SK-MEL-5 (cell line): ENCODE measurements at places on chromosomes 12 and 14.

- no peak for DNase-seq
These were observed 496.4 kb downstream of the FOXG1 start for GRCh38 chr14:29262979-29263378.

- DNase-seq, result no peak
These were observed 13.6 kb downstream of the MDM2 start for GRCh38 chr12:68821357-68822188.

DNA sequence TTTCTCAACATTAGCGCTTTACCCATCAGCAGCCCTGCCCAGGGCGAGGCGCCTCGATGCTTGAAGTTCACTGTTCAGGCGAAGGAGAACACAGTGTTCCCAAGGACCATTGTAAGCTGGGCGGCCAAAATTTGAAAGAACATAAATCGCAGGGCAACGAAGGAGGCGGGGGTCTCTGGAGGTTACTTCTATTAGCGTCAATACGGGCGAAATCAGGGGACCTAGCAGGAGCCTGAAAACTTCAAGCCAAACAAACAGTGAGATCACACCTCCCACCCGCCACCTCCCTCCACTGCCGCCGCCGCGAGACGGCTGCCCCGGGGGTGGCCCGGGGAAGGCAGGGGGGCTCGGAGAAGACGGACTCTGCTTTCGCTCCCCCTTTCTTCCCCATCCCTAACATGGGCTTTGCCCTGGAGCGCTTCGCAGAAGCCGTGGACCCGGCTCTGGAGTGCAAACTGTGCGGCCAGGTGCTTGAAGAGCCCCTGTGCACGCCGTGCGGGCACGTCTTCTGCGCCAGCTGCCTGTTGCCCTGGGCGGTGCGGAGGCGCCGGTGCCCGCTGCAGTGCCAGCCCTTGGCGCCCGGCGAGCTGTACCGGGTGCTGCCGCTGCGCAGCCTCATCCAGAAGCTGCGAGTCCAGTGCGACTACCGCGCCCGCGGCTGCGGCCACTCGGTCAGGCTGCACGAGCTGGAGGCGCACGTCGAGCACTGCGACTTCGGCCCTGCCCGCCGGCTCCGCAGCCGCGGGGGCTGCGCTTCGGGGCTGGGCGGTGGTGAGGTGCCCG, at the start of gene PDZRN4:
Gene PDZRN4, plus strand, starts transcription at position 263 of the 783 bp plus-strand sequence.
- no peak for DNase-seq

DNA sequence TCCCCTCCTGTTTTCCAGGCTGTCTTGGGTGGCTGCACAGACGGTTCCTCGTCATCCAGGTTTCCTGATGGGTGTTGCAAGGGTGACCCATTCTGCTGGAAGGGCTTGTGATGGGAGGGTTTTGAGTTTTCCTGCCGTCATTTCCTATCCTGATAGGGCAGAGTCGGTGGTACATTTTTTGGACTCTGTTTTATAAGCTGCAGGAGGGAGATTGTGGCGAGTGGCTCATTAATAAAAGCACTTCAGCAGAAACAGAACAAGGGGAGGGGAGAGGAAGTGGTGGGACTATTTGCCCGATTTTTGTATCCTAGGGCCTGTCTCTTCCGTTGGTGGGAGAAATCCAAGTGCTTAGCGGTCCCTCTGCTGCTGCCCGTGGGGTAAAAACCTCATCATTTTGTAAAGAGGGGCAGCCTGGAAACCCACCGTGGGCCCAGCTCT, 40.0 kb downstream of the TSPAN9 start:
- no peak for DNase-seq

GRCh38 chr12:27790179-27790578, 10.1 kb upstream of the MANSC4 start:
- no peak for DNase-seq

- no peak for DNase-seq
These were observed 38.0 kb upstream of the EIF5 start for GRCh38 chr14:103296007-103296406.

DNA sequence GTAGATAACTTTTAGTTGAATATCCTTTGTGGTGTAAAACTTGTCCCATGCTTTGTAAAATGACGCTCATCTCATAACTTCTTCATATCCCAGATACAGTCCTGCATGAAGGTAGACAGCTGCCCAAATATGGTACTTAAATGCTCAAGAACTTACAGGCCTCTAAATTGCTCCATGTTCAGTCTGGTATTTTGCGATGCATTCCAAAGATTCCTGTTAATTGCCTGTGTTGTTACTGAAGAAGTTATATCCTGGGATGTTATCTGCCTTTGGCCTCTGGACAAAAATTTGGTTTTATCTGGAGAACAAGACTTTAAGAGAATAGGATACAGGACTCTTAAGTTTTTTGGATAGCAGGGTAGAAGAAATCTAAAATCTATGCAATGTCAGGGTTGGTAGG, 473.0 kb downstream of the PCNX1 start:
- DNase-seq, result no peak

- DNase-seq, result no peak
These were observed 56.1 kb downstream of the EPS8 start for GRCh38 chr12:15733136-15733535.

GRCh38 chr12:102596031-102596430, 115.7 kb upstream of the IGF1 start:
- no peak for DNase-seq

- no peak for DNase-seq
These were observed 234.0 kb downstream of the SYT1 start for GRCh38 chr12:79098530-79098929.

- DNase-seq, result no peak
These were observed 86.3 kb upstream of the USP44 start for GRCh38 chr12:95637471-95638155.

DNA sequence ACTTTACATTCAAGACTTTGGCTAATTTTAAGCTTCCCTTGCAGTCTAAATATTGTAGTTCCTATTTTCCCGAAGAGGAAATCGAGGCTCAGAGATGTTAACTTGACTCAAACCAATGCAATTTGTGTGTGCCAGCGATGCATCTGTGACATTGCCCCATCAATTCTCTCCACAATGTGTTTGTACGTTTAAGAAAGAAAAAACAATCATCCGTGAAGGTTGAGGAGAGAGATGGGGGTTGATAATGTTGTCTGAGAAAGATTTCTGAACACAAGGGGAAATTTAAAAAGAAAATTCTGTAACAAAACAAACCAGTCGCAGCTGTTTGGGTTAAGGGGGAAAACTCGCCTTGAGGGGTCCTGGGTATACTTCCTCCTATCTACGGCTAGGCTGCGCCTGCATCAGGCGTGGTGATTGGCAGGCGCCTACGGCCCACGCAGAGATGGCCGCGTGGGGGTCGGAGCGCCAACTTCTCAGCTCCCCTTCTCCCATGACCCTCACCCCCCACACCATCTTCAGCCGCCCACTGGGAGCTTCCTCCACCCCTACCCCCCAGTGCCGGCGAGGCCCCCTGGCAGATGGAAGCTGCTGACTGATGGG, 12.3 kb downstream of the SIX1 start:
- DNase-seq, result no peak

DNA sequence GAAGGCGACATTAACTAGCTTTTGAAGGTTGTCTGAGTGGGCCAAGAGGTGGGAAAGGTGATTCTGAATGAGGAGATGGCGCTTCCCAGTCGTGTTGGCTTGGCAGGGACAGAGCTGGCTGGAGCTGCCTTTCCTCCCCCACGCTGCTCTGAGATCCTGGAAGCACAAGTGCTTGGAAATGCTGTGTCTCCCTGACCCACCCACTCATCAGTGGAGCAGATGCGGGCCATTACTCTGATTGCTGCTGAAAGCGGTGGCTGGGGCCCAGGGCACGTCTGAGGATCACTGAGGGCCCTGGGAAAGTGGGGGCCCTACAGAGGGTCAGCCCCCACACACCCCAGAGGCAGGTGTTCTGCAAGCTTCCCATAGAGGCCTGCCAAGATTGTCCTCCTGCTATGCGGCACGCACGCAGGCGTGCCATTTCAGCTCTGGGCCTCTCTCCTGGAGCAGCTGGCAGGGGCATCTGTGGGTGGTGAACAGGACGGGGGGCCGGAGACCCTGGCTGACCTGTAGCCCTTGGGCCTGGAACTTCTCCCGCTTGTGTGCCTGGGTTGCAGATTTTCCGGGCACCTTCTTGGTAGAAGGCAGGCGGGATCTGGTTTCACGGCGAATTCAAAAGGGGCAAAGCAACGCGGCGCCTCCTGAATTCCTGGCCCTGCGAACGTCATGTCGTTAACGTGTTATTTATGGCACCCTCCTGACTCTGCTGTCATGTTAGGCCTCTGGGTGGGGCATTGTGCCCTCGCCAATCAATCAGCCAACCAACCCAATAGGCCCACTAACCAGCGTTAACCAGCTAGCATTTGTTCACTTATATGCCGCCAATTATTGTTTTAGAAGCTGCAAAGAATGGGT, 133.8 kb upstream of the TBX3 start:
- DNase-seq, result no peak
